Activated gamma-delta T cell treated with Interleukin-2 at 50 U/mL for 16 hours (primary cell): ENCODE measurements at places on chromosomes 1 and 21.

DNA sequence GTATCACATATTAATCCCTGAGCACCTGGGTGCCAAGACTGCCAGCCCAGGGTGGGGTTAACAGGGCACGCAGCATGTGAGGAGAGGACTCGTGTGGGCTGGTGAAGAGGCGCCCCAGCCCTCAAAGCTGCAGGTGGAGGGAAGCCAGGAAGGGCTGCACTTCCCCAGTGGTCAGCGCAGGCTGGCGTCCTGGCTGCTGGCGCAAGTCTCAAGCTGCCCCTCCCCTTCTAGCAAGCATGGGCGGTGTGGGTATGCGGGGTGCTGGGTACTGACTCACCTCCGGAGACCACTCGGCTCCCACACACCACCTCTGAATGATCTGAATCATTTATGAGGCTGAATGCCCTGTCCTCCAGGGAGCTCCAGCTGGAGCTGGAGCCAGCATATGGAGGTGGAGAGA lies 44.0 kb downstream of the EIF2D start:
- peak; percentile 23 for DNase-seq

GRCh38 chr1:4017636-4018365 lies 117.7 kb upstream of the C1orf174 start:
- DNase-seq = no peak

DNA sequence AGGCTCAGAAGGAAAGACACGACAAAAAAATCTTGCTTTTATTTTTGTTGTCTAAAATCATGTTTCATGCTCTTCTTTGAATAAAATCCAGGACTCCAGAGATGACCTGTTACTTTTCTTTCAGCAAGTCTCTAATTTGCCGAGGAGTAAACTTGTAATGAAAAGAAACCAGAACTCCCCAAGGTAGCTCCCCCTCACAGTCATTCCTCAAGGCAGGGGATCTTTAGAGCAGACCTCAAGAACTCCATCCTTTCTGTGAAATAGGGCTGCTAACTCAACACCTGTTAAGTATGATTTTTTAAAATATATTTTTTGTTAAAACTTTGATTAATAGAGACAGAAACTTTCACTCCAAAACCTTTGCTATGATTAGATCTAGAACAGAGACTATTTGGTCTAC lies 82.7 kb upstream of the ABCD3 start:
- DNase-seq = no peak

DNA sequence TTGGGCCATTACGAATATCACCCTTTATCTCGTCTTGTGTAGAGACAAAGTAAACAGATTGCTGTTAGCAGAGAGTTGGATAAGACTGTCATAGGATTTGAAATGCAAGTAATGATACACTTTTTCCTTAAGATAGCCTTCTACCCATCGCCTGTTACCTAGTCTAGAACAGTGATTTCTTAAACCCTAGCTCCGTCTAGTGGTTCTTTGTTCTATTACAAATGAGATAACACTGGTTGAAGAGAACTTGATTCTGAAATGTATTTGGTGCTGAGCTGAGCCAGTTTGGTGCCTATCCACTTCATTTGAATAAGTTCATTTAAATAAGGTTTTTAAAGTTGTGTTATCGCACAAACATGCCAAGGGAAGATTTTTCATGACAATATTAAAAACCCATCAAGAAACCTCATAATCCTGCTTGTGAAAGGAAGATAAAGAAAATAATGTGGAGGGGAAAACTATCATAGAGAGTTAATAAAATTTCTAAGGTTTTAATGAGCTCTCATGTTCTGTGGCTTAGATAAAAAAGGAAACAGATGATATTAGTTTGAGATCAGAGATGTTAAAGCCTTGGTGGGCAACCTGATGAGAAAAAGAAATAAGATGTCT lies 1.5 kb upstream of the KCNH1 start:
- no peak for DNase-seq

DNA sequence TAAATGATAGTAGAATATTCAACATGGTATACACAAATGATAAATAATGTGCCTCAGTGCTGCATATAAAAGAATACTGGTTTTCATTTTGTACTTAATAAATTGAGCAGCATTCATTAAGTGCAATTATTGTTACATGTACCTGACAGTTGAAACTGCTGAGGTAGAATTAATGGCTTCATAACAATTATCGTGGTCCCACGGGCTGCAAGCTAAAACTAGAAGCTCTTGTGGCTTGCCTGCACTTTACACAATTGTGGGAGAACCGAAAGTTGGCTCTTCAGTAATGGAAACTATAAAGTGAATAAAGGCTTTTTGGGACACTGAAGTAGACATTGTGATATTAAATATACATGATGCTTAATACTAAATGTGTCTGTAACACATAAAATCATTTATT lies 23.2 kb downstream of the INSL5 start:
- no peak for DNase-seq

DNA sequence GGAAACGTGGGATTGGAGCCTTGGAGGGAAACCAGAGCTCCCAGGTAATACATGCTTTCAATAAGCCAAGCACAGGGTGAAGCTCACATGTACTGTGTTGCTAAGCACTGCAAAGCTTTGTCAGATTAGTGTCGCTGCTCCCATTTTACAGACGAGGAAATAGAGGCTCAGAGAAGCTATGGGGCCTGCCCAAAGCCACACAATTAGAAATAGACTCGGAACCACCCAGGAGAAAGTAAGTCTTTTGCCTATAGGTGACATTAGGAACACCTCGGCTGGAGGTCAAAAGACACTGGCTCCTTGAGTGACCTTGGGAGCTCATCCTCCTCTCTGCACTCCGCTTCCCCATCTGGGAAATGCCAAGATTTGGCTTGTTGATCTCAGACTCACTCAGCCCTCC lies 175.6 kb upstream of the ZC3H12A start:
- no peak for DNase-seq

- no peak for DNase-seq
Observed at GRCh38 chr1:235424092-235424491, 56.9 kb downstream of the TBCE start.

GRCh38 chr1:12185918-12186678 lies 19.3 kb downstream of the TNFRSF1B start:
- no peak for DNase-seq

GRCh38 chr1:213570487-213570886 lies 417.3 kb upstream of the PROX1 start:
- DNase-seq = no peak

DNA sequence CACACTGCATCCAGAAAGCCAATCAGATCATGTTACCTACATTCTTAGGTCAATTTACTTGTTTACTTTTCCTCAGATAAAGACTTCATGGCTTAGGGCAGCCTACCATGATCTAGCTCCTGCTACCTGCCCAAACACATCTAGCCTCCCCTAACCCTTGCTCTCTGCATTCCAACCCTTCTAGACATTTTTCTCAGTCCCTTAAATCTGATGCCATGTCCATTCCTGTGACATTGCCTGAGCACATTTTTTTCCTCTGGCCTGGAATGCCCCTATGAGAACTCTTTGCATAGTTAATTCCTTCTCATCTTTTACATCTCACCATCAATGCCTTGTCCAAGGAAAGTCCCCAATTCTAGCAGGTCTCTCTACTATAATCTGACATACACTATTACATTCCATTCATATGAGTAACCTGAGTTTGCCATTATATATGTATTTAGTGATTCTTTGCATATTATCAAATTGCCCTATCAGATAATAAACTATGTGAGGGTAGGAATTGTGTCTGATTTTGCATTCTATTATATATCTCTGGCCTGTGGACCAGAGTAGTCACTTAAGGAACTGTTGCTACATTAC lies 166.9 kb downstream of the COL11A1 start:
- DNase-seq = no peak

- no peak for DNase-seq
Observed at GRCh38 chr1:221992427-221992826, 250.5 kb upstream of the DUSP10 start.

DNA sequence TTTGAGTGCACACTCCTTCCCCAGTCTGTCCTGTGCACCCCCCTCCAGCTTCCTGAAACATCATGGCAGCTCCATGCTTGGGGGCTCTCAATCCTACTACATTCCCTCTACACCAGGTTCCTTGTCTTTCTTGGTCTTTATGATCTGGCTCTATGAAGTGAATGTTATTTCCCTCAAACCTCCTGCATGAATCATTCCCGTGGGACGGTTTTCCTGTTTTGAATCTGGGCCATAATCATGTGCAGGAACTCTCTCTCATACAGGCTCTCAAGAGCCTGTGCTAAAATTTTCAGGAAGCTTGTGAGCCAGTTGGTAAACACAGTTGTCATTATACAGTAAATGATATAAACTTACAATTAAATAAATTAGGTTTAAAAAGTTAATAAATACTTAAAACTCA lies 89.8 kb upstream of the KCNE2 start:
- DNase-seq = no peak

- no peak for DNase-seq
Observed at GRCh38 chr1:224375059-224375458, 18.4 kb downstream of the CNIH4 start.

GRCh38 chr1:208055535-208055934 lies 144.6 kb upstream of the CD34 start:
- DNase-seq = no peak

DNA sequence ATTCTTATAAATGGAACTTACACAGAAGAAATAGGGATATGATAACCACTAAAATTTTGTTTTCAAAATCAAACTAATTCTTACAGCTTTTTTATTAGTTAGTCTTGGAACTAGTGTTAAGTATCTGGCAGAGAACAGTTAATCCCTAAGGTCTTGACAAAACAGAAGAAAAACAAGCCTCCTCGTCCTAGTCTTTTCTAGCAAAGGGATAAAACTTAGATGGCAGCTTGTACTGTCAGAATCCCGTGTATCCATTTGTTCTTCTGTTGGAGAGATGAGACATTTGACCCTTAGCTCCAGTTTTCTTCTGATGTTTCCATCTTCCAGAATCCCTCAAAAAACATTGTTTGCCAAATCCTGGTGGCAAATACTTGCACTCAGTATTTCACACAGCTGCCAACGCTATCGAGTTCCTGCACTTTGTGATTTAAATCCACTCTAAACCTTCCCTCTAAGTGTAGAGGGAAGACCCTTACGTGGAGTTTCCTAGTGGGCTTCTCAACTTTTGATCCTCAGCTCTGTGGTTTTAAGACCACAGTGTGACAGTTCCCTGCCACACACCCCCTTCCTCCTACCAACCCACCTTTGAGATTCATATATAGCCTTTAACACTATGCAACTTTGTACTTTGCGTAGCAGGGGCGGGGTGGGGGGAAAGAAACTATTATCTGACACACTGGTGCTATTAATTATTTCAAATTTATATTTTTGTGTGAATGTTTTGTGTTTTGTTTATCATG lies 42.3 kb upstream of the LAMC2 start:
- no peak for DNase-seq

DNA sequence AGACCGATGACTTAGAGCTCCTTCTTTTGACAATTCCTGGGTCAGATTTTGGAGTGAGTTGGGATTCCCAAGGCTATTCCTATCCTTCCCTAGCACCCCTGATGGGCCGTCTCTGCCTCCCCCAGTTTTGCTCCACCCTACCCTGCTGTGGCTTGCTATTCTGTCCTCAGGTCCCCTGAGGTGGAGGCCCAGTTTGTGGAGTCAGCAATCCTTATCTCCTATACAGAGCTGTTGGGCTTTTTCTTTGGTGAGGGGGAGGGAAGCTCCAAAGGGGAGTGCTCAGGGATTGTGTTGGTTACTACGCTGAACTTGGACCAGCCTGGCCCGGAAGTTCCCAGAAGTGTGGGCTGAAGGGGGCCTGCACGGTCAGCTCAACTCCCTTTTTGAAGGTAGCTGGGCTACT lies 7.6 kb downstream of the SESN2 start:
- DNase-seq = no peak

DNA sequence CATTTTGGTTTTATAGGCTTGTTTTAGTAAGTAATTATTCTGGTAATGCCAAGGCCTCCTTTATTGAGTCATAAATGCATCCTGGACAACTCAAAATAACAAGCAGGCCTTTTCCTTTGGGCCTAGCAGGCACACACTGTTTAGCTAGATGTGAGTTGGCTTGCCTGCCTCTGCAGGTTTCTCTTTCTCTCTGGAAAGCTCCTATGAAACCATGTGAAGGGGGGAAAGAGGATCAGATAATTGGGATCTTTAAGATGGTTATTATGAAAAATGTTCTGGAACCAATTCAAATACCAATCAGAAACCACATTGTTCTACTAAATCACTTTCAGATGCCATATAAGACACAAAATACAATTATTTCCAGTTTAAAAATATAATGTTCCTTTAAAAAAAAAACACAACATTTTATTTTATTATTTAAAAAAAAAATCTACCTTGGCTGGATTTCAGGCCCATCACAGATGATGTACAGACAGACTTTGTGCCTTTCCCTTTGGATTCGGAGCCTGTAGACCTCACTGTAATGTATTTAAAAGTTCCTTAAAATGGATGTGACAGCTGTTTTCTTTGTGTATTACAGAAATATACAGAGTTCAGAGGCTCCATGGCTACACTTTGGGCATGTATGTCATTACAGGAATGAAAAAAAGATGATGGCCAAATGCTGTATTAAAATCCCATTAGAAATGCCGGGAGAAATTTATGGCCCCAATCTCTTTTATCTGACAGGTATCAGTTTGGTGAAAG lies 80.2 kb downstream of the NTMT2 start:
- DNase-seq = no peak

GRCh38 chr21:46158666-46159300 lies 3.4 kb upstream of the FTCD start:
- DNase-seq = no peak

- peak; percentile 91 for DNase-seq
Observed at GRCh38 chr1:185316163-185317033, 645 bp downstream of the IVNS1ABP start.

GRCh38 chr1:111805251-111805650 lies 49.5 kb downstream of the DDX20 start:
- no peak for DNase-seq

GRCh38 chr1:112169517-112169916 lies 180.0 kb upstream of the KCND3 start:
- DNase-seq = no peak

DNA sequence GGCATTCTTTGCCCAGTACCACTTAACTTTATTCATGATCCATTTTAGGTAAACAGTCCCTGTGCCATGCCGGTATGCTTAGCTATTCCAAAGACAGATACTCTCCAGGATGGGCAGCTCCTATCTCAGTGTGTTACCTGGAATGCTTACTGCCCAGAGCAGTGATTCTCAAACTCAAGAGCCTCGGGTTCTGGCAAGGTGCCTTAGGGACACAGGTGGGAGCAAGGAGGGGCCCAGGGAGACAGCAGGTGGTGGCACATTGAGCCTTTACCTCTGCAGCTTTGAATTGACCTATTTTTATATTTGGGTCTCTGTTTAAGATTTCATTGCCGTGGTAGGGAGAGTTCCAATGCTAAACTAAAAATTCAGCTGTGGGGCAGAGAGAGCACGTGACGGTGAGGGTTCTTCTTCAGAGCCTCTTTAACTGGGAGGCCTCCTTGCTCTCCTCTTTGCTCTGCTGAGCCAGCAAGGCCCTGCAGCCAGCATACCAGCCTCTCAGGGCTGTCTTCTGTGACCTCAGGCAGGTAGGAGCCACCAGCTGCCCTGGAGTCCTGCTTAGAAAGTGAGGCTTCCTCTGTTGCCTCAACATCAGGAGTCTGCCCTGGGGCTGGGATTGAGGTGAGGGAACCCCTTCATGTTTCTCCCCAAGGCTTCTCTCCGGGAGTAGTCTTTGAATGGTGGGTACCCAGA lies 20.2 kb downstream of the PHGDH start:
- no peak for DNase-seq
